ENCODE measurements at places on chromosomes 2 and 18.

DNA sequence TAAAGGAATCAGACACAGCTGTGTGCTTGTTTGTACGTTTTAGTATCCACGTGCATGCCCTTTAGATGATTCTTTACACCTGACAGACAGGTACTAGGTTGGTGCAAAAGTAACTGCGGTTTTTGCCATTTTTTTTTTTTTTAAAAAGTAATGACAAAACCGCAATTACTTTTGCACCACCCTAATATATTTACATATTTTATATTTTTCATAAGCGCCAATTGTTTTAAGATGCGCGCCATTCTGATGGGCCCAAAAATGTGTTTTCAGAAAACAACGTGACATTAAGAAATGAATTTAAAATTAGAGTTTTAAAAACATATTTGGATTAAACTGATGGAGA is 972 bp upstream of the COBLL1 start:
- no peak for DNase-seq

DNA sequence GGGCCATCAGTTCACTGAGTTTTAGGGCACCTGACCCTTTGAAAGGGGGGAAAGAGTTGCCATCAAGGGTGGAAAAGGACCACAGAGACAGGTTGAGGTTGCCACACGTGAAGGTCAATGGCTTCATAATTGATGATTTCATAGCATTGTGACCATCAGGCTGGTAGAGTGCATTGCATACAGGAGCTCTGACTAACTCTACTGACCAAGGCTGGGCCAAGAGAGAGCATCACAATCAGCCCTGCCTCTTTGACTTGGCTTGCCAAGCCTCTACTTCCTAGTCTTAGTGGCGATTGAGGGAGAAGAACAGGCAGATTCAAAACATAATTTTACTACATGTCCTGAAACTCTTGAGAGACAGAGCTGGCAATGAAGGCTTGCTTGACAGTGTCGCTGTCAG is 5.8 kb upstream of the TNP1 start:
- no peak for DNase-seq

GRCh38 chr2:74045454-74045853 is 60.7 kb downstream of the TET3 start:
- DNase-seq: peak; percentile 24

- no peak for DNase-seq
These were observed 317.5 kb upstream of the TRIB2 start for GRCh38 chr2:12399240-12399639.

DNA sequence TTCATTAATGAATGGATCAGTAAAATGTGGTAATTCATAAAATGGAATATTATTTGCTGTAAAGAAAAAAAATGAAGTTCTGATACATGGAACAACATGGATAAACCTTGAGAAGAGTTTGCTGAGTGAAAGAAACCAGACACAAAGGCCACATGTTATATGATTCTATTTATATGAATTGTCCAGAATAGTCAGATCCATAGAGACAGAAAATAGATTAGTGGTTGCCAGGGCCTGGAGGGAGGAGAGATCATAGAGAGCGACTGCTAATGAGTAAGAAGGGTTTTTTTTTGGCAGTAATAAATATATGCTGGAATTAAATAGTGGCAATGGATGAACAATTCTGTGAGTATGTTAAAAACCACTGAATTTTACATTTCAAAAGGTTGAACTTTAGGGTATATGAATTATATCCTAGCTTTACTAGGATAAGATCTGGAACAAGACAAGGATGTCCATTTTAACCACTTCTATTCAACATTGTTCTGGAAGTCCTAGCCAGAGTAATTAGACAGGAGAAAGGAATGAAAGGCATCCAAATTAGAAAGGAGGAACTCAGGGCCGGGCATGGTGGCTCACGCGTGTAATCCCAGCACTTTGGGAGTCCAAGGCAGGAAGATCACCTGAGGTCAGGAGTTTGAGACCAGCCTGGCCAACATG is 48.8 kb downstream of the MAPRE2 start:
- DNase-seq: no peak

DNA sequence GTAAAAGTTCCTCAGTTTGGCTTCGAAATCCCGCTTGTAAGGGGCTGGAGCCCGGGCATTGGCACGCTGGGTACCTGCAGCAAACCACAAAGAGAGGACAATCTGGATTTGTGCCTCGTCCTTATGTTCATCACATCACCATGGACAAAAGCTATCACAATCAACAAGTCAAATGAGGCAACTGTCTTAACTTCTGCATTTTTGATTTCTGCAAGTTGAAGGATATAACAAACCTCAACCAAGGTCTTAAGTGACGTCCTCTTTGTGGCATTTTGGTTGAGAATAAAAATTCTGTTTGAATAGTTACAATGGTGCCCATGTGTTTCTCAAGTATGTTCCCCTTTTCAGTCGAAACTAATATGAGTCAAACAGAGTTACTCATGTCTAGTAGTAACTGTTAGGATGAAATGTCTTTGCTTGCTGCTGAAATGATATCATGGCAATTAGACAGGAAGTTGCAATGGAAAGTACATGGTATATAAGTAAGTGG is 70.8 kb upstream of the STK17B start:
- DNase-seq: no peak

DNA sequence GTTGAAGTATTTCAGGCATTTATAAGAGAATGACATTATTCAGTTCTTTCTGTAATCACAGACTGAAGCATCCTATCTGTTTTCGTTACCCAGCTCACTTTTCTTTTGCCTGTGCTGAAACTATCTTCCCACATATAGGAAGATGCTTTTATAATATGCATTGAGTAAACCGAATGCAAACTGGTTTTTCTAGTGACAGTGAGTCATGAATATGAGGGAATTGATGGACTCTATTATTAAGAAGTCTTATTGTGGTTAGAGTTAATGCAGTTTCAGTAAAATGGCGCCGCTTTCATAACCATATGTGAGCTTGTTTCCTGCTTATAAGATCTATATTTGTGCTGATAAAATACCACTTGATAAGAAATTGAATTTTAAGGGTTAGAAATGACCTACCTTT is 59.2 kb downstream of the ACVR2A start:
- DNase-seq: no peak

DNA sequence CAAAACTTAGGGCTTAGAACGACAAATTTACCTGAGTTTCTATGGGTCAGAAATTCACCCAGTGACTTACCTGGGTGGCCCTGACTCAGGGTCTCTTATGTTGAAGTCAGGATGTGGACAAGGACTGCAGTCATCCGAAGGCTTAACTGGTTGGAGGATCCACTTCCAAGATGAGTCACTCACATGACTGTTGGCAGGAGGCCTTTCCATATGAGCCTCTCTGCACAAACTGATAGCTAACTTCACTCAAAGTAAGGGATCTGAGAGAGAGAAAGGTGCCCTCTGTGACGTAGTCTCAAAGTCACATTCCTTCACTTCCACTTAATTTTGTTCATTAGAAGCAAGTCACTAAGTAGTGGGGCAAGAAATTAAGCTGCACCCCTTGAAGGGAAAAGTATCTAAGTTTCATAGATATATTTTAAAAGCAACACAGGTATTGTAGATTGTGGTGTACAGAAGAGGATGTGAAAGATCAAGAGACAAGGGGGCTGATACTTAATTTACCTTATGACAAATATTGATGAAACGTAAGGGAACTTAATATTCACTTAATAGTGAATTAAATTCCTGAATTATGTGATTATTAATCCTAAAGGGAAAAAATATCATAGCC is 48.4 kb downstream of the TANK start:
- peak; percentile 67 for DNase-seq

DNA sequence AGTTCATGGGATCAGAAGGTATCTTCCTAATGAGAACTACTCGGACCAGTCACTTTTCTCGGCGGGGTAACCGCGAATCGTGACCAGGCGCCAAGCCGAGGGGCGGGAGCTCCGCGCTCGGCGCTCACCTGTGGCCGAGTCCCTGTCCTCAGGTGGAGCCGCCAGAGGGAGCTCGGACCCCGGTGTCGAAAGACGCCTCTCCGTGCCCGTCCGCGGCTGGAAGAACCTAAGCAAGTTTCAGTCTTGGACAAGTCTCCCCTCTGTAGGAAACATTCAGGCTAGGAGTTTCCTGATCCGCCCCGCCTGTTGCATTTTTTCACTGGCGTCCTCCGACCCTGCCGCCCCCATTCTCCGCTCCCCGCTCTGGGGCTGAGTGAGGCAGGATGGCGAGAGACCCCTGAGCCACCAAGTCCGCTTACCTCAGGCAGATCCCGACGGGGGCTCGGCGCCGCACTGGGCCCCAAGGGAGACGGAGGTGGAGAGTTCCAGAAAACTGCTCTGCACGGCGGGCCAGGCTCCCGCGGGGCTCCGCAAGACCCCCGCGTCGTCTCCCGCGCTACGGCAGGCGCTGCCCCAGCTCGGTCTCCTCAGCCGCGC is 480 bp downstream of the DSEL start:
- DNase-seq: peak; percentile 92

DNA sequence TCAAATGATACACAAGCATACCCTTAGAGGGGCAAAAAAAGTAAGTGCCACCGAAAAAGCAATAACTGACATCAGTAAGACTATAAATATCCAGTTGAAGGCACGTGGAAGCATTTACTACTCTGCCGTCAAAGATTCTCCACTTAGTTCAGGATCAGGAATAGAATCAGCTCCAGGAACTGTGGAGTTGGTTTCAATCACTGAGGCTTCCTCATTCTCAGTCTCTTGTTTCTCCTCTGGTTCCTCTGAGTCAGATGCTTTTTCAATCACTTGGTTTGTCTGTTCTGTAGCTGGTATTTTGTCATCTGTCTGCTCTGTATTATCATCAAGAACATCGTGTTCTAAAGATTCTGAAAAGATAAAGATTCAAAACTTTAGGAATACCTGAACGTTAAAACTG is 72.2 kb downstream of the LNPK start:
- peak; percentile 59 for DNase-seq

DNA sequence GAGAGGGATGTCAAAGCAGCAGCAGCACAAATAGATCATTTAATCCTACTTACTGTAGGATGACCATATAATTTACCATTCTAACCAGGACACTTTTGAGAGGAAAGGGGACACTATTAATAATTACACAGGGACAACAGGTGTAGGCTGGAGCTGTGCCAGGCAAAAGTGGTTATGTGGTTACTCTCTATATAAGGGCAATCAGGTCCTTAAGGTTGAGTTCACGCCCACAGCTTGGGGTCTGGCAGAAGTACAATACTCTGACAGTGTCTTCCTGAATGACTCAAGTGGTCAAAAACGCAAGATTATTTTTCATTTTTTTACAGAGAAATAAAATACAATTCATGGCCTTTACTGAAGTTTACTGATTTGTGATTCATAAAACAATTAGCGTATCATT is 2.8 kb downstream of the PREPL start:
- DNase-seq: peak; percentile 69

GRCh38 chr2:158357122-158357521 is 99.4 kb downstream of the CCDC148 start:
- no peak for DNase-seq

DNA sequence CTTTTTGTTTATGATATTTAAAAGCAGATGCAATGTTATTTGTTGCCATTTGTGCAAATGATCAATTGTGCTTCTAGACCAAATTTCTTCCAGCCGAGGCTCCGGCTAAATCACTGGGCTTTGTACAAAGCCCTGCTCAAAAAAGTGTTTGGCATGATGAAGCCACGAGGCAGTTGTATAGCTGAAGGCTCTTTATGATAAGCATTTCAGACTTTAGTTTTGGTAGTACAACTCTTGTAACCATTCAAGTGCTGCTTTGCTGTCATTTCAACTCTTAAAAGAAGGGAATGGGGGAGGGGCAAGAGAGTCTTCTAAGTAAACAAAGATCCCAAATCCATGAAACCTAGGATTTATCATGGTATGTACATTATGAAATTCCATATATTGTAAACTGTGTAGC is 3.3 kb upstream of the ZNF532 start:
- no peak for DNase-seq

DNA sequence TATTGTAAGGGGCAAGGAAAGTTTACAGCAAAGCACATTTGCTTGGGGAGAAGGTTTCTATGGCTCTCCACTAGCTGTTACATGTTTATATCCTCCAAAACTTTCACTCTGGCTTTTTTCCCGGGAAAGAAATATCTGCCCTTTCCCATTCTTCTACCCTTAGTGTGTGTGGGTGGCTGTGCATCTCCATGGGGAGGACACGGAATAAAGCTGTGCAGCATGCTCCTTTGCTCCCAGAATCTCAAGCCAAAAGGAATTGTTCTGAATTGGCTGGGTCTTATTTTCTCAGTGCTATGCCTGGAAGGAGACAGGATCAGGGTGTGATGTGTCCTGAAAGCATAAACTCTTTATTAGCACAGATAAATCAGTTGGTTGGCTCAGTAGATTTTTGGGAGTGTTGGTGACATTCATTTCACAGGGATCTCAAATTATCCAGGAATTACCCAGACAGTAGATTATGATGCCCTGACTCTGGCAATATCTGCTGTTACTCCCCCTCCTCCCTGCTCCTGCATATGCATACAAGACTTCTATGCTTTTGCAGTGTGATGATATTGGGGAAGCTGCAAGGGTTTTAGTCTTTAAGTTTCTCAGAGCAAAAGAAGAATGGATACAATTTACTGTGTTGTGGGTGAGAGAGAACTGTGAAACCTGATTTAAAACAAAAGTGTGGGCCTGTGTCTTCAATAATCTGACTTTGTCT is 63.1 kb downstream of the PARD3B start:
- DNase-seq: peak; percentile 40

GRCh38 chr2:101223814-101224231 is 28.9 kb upstream of the CNOT11 start:
- DNase-seq: no peak

DNA sequence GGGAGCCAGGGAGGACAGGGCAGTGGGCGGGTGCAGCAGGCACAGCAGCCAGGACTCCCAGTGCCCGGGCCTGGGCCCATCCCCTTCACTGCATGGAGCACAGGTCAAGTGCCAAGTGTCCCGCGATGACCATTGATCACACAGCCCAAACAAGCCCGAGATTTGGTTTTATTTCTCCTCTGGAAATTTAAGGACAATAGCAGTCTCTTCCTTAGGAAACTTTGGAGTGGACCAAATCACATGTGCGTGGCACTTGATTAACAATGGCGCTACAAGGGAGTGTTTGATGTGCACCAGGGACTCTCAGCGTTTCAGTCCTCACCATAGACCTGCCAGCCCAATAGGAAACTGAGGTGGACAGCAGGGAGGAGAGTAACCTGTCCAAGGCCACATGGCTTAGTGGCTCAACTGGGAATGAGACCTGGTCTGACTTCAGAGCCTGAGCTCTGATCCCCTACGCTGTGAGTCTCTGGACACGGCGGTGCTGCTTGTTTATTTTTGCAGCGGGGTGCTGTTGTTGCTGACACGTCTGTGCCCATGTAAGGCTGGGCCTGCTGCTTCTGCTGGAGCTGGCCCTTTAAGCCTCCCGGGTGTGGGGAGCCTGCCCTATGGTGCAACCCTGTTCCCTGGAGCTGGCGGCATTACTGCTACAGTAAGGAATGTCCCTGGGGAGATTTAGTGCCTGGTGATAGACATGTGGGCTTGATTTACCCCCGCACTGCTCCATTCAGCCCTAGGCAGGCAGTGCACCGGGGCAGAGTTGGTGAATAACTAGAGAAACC is 194.2 kb downstream of the INHBB start:
- DNase-seq: peak; percentile 96

DNA sequence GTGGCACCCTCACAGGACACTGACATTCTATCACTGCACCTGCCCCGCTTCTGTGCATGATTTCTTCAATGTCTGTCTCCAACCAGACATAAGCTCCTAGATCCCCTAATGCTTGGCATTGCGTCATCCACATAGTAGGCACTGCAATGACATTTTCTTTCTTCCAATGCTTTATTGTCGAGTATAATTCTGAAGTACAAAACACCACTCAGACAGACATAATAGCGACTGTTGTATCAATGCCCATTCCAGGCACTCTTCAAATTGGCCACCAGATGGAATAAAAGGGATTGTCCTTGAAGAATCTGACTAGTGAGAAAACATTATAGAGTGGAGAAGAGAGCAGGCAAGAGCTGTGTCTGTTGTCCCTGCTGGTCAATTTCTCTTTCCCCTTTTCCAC is 89.0 kb downstream of the LPIN1 start:
- DNase-seq: peak; percentile 18

- DNase-seq: peak; percentile 87
These were observed 25.8 kb downstream of the CALCRL start for GRCh38 chr2:187422282-187422681.
